ENCODE measurements at places on chromosomes 6 and 20.

- DNase-seq, result no peak
Observed at GRCh38 chr6:53588816-53589509, 44.1 kb upstream of the GCLC start.

DNA sequence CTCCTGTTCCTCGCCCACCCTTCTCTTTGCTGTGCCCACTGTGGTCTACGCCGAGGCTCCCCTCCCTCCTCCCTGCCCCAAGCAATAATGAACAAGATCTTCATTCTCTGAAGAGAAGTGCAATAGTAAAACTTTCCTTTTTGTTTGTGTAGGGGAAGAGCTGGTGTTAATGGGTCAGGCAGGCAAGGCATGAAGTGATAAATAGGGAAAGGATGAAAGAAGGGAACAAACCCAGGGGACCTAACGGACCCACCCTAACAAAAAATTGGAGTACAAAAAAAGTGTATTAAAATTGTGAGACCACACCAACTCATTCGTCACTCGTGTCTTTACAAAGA, 66.9 kb downstream of the ZBTB2 start:
- no peak for DNase-seq

GRCh38 chr6:49530141-49530776, 20.2 kb upstream of the C6orf141 start:
- no peak for DNase-seq

GRCh38 chr6:47168180-47168579, 126.0 kb upstream of the ADGRF1 start:
- peak; percentile 99 for DNase-seq

- DNase-seq, result peak; percentile 34
Observed at GRCh38 chr6:160519603-160520042, 144.5 kb downstream of the LPA start.

DNA sequence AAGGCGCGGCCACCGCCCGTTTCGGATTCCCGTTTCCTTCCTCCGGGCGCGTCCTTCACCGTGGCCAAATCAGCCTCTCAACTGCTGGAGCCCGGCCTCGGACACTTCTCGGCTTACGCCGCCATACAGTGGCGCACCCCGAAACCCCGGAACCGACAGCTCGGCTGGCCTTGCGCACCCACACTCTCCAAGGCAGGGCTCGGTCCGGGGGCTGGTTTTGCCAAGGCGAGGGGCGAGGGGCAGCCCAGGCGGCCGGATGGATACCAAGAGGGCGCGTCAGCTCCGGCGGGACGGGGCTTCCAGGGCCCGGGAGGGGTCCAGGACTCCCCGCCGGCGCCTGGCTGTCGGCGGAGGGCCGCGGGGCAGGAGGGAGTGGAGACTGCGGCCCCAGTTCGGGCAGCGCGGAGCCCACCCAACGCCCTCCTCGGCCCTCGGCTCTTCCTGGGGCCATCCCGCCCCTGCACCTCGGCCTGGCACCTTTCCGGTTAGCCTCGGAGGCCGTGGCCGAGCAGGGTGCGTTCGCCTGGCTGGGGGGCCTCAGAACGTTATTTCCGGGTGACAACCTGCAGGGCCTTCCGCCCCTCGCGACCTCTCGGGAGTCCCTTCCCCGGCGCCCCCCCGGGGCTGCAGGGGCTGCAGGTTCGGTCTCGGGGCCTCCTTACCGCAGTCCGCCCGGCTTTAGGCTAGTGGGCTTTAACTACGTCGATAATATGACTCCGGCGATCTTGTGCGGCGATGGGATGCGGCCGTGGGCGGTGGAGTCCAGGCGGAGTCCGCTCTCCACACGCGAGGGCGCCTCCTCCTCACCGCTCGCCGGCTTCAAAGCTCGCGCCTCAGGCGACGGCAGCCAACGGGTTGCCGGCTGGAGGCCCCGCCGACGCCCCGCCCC, 697 bp upstream of the CEP43 start:
- no peak for DNase-seq

DNA sequence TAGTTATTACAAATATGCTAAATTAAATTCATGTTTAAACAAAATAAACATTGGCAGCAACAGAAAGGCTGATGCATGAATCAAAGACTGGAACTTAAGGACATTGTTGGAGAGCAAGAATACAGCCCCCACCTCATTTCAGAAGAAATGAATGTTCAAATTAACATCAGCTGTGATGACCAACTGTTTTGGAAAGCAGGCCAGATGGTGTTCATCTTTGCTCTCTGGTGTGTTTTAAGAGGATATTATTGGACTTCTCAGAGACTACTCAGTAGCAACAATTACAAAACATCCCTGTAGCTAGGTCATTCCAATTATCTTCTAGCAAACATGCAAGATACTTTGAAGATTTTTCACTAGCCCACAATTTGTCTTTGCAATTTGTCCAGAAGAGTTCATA, 118.6 kb upstream of the DOK5 start:
- DNase-seq, result no peak

GRCh38 chr6:150490586-150490985, 109.1 kb upstream of the PLEKHG1 start:
- no peak for DNase-seq

- DNase-seq, result no peak
Observed at GRCh38 chr20:61776491-61777075, 289.1 kb downstream of the TAF4 start.

DNA sequence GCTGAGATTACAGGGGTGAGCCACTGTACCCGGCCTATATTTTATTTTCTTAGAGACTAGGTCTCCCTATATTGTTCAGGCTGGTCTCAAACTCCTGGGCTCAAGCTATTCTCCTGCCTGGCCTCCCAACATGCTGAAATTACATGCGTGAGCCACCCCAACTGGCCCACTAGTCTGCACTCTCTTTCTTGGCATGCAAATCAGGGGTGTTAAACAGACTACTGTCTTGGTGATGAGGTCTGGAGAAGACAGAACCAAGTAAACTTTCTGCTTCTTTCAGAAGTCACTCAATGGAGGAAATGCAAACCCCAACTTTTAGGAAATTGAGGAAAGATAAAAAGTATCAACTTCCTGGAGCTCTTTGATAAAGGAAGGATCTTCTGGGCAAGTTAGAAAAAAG, 8.0 kb upstream of the TUBB2B start:
- no peak for DNase-seq

- DNase-seq, result no peak
Observed at GRCh38 chr6:143828572-143828971, 14.6 kb upstream of the LTV1 start.

GRCh38 chr6:121615493-121615892, 180.0 kb downstream of the GJA1 start:
- no peak for DNase-seq

GRCh38 chr20:41276317-41276751, 41.2 kb downstream of the ZHX3 start:
- DNase-seq, result no peak

Measured in amniotic epithelial cell (primary cell).